ENCODE measurements at places on chromosomes 12 and 14.

DNA sequence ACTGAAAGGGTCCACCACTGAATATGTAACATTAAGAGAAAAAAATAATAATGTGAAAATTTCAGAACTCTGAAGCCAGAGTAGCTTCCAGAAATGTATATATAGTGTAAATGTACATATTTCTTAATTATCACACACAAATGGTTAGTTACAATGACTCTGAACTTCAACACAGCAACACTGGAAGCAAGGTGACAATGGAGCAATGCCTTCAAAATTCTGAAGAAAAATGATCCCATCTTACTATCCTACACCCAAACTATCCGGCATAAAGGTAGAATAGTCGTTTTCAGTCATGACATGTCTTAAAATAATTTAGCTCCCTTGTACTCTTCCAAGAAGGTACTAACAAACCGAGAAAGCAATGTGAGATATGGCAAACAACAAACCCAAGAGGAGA, 11.9 kb downstream of the NAP1L1 start:
- no peak for DNase-seq

GRCh38 chr12:122276242-122276641, 9.9 kb upstream of the VPS33A start:
- no peak for DNase-seq

DNA sequence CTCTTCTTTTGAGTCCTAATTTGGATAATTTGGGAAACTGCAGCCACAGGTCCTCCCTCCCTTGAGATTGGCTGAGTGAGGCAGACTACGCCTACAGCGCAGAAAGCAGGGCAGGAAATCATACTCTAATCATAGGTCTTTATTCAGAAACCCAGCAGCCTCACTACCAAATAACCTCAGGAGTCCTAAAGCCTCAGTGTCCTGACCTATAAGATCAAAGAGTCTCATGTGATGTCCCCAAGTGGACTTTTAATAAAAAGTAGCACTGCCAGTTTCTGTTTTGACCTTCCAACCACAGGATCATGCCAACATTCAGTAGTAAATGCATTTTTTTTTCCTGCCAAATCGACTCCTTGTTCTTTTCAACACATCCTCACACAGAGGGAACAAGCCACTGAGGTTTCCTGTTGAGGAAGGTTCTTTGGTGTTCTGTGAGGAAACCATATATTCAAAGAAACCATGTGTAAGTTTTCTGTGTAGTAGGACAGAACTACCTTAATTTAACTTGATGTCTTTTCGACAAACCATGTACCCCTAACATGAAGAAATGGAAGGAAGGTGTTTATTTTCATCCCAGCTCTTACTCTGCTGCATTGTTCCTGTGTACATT, 72.2 kb downstream of the VCPKMT start:
- no peak for DNase-seq

GRCh38 chr12:88383405-88383804, 196.9 kb downstream of the KITLG start:
- no peak for DNase-seq

DNA sequence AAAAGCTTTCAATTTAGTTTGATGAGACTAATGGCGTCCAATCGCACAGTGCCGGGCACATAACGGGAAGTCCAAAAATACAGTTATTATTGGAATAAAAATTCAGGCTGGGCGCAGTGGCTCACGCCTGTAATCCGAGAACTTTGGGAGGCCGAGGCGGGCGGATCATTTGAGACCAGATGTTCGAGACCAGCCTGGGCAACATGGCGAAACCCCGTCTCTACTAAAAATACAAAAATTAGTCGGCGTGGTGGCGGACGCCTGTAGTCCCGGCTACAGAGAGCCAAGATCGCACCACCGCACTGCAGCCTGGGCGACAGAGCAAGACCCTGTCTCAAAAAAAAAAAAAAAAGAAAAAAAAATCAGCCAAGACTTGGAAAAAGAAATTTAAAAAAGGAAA, 1.2 kb upstream of the FKBP4 start:
- no peak for DNase-seq

DNA sequence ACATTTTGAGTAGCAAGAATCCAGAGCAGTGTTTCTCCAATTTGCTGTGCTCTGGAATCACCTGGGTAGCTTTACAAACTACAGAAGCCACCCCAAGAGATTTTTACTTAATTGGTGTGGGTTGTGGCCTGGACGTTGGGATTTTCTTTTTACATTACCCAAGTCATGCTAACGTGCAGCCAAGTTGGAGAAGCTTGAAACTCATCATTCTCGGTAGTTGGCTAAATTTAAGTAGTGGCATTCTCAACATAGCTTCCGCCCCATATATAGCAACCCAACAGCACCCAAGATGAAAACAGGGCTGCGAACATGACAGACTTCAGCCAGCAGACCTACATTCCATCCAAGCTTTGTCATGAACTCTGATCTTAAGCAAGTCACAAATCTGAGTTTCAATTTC, 25.0 kb downstream of the DAD1 start:
- DNase-seq: no peak

DNA sequence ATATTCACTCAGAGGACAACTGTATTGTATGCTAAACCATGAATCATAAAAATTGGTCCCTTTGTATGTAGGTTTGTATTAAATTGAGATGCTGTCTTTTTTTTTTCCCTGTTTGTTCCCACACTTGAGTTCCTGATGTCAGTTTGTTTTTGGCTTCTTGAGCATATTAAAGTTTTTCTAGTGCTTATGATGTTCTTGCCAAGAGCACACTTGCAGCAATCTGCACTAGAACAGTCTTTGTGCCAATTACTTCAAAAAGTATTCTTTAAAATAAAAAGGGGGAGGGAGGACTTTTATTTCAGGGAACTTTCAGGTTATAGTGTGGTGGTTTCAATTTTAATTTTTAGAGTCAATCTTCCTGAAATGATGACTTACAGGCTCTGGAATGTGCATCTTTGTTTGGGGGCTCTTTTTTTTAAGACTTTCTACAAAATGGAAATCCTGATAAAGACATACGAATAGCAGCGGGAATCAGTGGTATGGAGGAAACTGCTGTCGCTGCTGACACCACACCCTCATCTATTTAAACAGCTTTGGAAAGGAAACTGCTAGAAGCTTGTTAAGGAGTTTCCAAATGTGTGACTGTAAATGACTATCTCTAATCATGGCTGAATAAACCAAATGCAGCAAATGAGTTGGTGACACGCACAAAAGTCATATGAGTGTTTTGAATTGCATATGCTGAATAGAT, 188.6 kb downstream of the EGLN3 start:
- no peak for DNase-seq

DNA sequence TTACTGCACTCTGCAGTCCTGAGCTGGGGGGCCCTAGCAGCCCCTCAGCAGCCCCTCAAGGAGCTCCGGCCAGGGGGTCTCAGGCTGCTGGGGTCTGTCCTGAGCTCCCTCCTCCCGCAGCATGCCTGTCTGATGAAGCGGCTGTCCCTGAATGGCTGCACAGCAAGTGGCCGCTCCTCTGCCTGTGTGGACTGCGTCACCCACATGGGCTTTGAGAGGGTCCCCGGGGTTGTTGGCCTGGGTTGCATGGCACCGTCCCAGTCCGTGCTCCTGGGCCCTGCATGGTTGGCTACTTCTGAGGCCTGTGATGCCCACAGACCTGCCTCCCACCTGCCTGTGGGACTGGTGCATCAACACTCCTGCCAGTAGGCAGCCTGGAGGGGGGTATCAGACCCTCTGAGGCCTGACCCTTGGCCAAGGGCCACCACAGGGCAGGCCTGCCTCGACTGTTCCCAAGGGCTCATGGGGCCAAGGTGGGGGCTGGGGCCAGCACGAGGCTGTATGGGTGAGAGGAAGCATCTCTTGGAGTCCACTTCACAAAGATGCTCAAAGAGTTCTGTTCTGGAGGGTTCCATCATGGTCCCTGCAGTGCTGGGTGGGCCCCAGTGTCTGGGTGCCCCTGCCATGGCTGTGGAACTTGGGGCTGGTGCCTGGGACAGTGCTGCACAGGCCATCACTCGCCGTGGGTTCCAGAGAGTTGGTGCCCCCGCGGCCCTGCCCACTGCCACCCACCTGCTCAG, 12.2 kb downstream of the CEP170B start:
- no peak for DNase-seq

GRCh38 chr14:105212541-105213300, 31.6 kb upstream of the NUDT14 start:
- DNase-seq: no peak

All from stimulated activated naive CD4-positive, alpha-beta T cell (primary cell).